ENCODE measurements at places on chromosomes 11 and 22.

DNA sequence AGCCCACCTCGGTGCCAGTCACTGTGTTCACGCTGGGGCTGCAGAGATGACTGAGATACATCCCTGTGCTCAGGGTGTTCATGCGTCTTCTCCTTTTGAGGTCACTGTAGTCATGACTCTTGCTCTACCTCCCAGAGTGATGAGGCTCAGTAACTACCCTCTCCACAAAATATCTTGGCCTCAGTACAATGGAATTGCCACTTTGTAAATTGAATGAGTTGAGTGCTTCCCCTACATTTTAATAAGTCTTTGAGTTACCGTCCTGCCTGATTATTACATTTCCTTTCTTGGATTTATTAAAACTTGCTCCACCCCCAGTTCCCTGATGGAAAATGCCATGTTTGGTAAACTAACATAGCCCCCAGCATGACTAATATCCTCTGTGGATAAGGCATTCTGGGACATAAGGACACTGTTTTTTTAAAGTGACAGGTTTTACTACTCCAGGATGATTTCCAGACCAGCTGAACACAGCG, 15.9 kb downstream of the PRSS23 start:
- H3K27me3 ChIP-seq: no peaks in the 10 kb centered on the region
- DNase-seq: no peak
- H3K4me3 ChIP-seq: no peak overlapping the region
- H3K36me3 ChIP-seq: peaks cover 5% of the 10 kb centered on the region
- peaks cover 78% of the 10 kb centered on the region for H3K4me1 ChIP-seq
- peak overlapping the region; percentile 88 for H3K27ac ChIP-seq

DNA sequence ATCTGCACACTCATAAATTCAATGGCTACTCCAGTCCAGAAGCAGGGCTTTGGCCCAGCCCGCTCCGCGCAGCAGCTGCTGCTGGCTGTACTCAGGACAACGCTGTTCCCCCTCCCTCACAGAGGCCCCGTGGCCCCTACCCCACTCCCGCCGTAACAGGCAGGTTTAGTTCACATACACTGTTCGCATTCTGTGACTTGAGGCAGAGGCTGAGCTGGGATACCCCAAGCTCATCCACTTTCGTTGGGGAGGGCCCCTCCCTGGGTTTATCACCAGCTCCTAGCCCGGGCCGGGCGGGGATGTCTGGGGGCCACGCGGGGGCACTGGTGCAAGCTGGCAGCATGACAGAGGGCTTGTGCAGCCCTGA, 52.4 kb downstream of the SYT13 start:
- DNase-seq: no peak

DNA sequence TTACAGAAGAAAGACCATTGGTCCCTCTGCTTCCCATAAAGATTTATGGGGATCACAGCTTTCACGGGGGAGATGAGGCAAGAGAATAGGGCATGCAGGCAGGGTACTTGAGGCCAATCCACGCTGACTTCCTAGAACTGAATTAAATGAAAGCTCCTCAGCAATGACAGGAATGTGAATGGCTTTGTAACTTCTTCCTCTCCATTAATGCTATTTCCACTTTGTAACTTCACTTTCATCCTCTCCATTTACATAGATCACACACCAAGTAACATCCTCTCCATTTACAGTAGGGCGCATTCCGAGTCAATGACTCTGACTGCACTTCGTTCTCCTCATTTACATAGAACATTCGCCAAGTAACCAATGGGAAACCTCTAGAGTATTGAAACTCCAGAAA, 89.8 kb downstream of the PIWIL4 start:
- H3K4me3 ChIP-seq: no peak overlapping the region
- no peaks in the 10 kb centered on the region for H3K4me1 ChIP-seq

GRCh38 chr11:83480251-83480650, 194.1 kb upstream of the CCDC90B start:
- H3K4me1 ChIP-seq: no peaks in the 10 kb centered on the region
- H3K27me3 ChIP-seq: peaks cover 12% of the 10 kb centered on the region
- no peak overlapping the region for H3K4me3 ChIP-seq
- H3K27ac ChIP-seq: no peak overlapping the region

GRCh38 chr11:14458377-14458776, 41.2 kb downstream of the COPB1 start:
- peaks cover 3% of the 10 kb centered on the region for H3K4me1 ChIP-seq
- no peak overlapping the region for H3K27ac ChIP-seq
- no peak for DNase-seq
- H3K27me3 ChIP-seq: no peaks in the 10 kb centered on the region
- H3K4me3 ChIP-seq: no peak overlapping the region
